Forelimb muscle (tissue), 1 donor: ENCODE measurements at places on chromosomes 13 and 19. TPM values are rescaled to one million over a fixed set of nuclear protein-coding genes. Genes with fewer than 3 reads are reported as not detected.

GRCh38 chr13:105982219-105982930, 553.1 kb downstream of the EFNB2 start:
- DNase-seq = no peak

DNA sequence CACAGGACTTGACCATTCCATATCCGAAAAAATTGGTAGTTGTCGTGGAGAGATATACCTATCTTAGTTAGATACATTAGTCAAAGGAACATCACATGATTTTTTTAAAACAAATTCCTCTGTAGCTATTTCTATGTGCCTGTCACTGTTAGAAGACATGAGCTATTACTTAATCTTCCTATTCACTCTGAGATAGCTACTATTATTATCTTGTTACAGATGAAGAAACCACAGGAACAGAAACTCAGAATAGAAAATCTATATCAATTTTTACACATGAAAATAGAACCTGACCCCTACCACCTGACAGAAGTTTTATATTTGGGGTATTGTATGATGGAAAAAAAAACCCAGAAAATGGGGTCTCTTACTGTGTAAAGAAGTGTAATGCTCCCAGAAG, 68.9 kb upstream of the TDRD3 start:
- no peak for DNase-seq

DNA sequence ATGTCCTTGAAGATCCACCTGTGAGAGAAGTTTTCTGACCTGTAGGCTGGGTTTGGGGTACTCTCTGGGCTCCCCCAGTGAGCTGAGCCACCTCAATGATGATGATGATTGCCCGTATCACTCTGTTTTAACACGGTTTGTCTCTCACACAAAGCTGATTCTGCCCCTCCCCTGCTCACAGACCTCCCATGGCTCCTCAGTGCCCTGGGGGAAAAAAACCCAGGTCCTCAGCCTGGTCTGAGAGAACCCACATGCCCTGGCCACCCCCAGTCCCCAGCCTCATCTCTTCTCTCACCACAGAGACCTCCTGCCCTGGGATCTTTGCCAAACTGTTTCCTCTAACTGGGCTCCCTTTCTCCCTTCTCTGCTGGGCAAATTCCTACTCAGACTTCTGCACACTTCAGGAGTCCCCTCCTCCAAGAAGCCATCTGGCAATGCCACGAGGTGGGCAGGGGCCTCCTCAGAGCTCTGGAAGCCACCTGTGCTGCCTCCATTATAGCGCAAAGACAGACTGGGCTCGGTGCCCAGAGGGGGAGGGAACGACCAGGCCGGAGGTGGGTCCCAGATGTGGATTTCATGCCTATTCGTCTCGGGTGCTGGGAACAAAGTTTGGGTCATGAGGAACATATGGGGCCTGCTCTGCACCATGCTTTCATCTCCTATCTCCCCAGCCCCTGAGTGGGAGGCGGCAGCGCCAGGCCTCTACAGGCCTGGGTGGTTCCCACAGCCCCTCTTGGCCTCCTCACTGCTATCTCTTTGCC, 8.5 kb upstream of the CA11 start:
- DNase-seq = no peak

ZNF470 gene
- 4.6 TPM for polyA plus RNA-seq

DNA sequence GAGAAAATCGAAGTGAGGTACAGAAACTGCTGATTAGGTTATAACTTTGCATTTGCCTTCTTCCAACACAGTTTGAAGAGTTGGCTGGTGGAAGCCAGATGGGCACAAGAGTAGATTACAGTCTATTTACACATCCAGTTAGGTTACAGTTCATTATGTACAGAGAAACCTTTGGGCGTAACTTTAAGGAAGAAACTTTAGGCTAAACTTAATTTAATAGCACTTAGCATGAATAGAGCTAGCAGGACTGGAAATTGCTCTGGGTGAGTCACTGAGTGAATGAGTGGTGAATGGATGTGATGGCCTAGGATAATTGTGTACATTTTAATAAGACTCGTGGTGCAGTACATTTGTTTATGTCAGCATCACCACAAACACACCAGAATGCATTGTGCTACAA, 62.9 kb upstream of the KLHL1 start:
- no peak for DNase-seq

GRCh38 chr19:43960411-43960810, 9.4 kb downstream of the ZNF221 start:
- no peak for DNase-seq

CKM gene
- 3,869 TPM for polyA plus RNA-seq

GRCh38 chr13:37143911-37144310, 38.4 kb upstream of the CSNK1A1L start:
- no peak for DNase-seq

CACNG8 gene
- polyA plus RNA-seq = 0.91 TPM

GRCh38 chr13:114319441-114319913, 5.2 kb downstream of the CHAMP1 start:
- DNase-seq = no peak

WASF3 gene
- 9.9 TPM for polyA plus RNA-seq

TLE6 gene
- 0.70 TPM for polyA plus RNA-seq

DNA sequence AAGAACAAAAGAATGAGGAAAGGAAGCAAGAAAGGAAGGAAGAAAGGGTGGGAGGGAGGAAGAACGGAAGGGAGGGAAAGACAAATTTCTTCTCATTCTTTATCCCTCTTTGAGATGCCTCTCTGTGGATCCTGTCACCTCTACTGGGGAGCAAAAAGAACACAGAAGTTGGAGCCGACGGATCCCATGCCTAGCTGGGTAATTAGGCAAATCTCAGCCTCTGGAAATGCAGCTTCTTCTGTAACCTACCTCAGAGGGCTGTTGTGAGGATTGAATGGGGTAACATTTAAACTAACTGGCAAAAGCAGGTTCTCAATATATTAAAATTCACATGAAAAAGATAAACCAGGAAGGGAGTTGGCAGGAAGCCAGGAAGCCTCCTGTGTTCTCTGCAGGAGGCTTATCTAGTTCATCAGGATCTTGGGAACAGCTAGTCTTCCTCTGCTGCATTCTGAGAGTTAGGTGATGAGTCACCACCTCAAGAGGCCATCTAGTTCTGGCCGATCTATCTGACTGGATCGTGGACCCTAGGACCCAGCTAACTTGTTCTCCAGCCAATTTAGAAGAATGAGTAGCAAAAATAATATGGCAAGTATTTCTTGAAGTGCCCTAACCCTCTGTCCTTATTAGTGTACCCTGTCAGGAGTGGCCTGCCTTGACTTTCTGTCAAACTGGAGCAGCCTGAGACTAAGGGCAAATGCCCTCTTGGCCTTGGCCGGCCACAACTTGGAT, 15.2 kb upstream of the CPB2 start:
- no peak for DNase-seq

DNA sequence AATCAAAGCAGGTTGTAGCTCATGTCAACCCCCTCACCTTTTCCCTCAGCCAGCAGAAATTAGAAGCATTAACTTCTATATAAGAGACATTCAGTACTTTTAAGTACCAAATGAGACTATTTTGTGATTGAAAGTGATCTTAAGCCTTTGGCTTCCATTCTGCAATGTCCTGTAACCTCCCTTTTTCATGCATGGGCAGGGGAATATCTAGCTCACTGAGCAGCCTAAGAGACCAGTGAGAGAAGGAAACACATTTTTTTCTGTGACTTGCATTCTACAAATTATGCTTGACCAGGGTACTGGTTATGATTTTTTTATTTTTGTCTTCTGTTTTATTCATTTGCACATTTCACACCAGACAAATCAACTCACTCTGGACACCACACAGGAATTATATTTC, 369.6 kb downstream of the KCTD12 start:
- no peak for DNase-seq

ZSWIM9 gene
- 4.5 TPM for polyA plus RNA-seq

ZNF729 gene
- polyA plus RNA-seq = 0.06 TPM

DNA sequence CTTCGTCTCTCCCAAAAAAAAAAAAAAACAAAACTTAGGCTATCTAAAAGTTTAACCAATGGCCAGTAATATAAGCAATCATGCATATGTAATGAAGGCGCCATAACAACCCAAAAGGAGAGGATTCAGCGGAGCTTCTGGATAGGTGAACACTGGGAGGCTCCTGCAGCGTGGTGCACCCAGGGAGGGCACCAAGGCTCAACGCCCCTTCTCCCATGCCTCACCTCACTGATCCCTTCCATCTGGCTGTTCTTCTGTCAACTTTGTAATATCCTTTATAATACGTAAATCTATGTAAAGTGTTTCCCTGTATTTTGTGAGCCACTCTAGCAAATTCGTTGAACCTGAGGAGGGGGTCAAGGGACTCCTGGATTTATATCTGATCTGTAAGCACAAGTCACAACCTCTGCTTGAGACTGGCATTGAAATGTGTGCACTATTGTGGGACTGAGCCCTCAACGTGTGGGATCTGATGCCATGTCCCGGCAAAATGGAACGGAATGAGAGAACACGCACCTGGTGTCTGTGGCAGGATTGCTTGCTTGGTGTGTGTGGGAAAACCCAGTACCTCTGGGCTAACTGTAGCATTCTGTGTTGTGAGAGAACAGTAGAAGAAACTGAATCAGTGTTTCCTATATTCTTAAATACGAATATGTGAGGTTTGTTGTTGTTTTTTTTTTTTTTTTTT, 521 bp upstream of the ZNF665 start:
- DNase-seq = no peak
